ENCODE measurements at places on chromosomes 1 and 21. TPM values are rescaled to one million over a fixed set of nuclear protein-coding genes. Genes with fewer than 3 reads are reported as not detected.

Gene E2F2
- polyA plus RNA-seq, result 2.8 TPM

Gene TNFRSF8
- 0.25 TPM for polyA plus RNA-seq

Gene FABP3
- polyA plus RNA-seq, result 31.8 TPM

Gene LAX1
- 0.27 TPM for polyA plus RNA-seq

- no peak for DNase-seq
Observed at GRCh38 chr1:241276391-241276790, 80.6 kb downstream of the RGS7 start.

GRCh38 chr1:31127266-31127665 is 61.7 kb upstream of the PUM1 start:
- DNase-seq, result no peak

- no peak for DNase-seq
Observed at GRCh38 chr1:221289103-221289502, 409.9 kb downstream of the HLX start.

GRCh38 chr1:44035726-44036408 is 4.6 kb upstream of the SLC6A9 start:
- peak; percentile 60 for DNase-seq

GRCh38 chr1:20787840-20788795 is 1.0 kb upstream of the HP1BP3 start:
- peak; percentile 49 for DNase-seq

DNA sequence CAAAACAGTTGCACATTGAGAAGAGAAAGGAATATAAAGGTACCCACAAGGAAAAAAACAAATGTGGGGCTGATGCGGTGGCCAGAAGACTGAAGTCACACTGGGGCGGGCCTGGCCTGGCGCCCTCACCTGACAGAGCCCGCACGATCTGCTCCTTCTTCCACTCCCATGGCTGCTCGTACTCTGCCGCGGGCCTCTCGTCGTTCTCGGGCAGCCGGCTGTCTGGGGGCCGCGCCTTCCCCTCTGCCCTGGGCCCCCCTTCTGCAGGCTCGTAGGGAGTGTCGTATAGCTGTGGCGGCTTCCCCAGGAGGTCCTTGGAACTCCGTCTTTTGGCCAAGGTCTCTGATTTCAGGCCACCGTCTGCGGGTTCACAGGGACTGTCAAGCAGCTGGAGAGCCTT is 13.1 kb upstream of the TDRD10 start:
- peak; percentile 30 for DNase-seq

GRCh38 chr1:6507461-6507911 is 16.0 kb upstream of the PLEKHG5 start:
- no peak for DNase-seq

DNA sequence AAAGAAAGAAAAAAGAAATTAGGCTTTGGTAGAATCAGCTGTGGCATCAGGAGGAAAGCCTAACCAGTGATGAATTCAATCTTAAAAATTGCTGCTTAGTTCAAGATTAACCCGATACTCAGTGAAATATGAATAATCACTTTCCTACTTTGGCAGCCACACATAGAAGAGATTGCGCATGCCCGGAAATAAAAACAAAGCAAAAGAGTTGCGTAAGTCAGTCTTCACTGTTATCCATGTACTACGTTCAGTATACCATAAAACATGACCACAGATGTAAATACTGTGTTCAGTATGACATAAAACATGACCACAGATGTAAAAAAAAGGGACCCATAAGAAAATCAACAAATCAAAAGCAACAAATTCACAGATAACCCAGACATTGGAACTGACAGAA is 19.2 kb downstream of the CD1D start:
- no peak for DNase-seq

GRCh38 chr1:86825319-86825718 is 88.6 kb downstream of the SELENOF start:
- no peak for DNase-seq

GRCh38 chr21:15759469-15759868 is 29.7 kb downstream of the USP25 start:
- no peak for DNase-seq

DNA sequence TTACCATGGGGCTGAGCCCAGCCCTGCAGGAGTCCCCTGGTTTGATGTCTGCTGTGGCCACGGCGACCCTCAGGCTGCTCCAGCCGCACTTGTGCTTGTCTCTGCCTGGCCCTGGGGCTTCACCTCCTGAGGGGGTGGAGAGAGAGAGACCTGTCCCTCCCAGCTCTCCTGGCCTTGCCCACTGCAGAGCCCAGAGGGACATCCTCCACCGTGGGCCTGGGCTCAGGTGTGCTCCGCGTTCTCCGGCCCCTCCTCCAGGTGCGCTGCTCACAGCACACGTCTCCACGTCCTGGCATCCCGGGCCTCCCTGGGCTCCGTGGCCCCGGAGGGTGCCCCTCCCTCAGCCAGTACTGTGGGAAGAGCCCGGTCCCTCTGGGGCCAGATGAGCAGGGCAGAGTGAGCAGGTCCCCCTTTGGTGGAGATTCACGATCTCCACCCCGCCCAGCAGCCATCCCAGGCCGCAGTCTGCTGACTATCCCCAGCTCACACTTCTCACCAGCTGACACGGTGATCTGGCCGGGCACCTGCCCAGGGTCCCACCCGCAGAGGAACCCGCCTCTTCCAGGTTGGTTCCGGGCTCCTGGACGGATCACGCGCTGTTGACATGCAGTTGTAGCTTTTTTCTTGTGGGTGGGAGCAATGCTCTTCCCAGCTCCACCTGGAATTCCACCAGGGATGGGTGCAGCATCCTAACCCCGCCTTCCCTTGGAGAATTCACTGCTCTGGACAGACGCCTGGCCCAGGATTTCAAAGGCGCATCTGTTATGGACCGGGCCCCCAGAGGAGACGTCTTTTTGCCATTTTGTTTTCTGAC is 41.8 kb upstream of the POFUT2 start:
- DNase-seq, result peak; percentile 96

DNA sequence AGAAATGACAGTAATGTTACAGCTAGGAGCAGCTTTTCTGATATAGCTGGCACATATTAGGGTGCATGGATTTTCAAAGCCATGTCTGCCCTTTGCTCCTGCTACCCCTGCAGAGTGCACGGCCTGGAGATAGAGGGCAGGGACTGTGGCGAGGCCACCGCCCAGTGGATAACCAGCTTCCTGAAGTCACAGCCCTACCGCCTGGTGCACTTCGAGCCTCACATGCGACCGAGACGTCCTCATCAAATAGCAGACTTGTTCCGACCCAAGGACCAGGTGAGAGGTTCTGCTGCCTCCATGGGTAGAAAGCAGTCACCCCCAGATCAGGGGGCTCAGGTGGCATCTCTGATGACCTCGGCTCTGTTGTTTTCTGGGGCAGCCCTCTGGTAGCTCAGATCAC is 9.8 kb downstream of the MTARC1 start:
- DNase-seq, result no peak

Measured in large intestine (tissue), 12 donors.